ENCODE measurements at places on chromosomes 3 and 15.

DNA sequence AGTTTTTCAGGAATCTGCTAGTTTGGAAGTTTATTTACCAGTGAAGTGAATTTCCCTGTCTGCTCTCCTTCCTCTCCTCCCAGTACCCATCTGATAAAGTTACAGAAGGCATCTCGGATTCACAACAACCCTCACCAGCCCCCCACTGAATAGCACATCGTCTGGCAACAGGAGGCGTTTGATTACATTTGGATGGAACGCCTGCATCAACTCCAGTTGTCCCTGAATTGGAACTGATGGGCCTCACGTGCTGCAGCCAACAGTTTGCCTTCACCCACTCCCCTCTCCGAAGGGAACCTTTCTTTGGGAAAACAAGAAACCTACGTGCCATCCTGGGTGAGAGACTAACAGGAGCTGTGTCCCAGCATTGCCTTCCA is 59.5 kb upstream of the BCL6 start:
- DNase-seq, result no peak

DNA sequence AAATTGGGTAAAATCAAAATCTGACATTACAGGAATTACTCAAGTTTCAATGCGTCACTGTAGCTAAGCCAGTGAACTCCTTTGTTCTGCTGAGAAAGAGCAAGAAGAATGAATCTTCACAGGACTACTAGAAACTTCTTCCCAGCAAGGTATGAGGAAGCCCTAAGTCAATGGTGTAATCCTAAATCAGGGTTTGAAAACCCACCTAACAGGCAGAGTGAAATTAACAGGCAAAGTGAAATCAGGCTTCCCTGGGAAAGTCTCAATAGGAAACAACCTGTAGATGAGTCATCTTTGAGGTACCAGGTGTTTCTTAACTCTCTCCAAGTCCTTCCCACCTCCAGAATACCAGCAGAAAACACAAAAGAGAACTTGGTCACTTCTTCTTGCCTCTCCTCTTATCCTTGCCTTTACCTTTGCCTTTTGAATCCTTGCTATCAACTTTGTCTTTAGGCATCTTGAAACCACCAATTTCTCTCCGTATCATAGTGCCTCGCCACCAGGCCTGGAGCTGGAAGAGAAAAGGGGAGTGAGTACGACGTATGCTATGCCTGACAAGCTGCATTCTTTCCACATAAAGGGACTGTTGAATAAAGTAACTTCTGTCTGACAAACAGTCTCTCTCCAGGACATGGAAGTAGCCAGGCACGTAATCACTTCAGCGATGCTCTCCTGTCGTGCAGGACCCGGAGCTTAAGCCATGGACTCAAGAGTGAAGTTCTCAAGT is 60.6 kb upstream of the RPL35A start:
- DNase-seq, result no peak

GRCh38 chr3:51585197-51585596 is 46.7 kb downstream of the RAD54L2 start:
- DNase-seq, result no peak

DNA sequence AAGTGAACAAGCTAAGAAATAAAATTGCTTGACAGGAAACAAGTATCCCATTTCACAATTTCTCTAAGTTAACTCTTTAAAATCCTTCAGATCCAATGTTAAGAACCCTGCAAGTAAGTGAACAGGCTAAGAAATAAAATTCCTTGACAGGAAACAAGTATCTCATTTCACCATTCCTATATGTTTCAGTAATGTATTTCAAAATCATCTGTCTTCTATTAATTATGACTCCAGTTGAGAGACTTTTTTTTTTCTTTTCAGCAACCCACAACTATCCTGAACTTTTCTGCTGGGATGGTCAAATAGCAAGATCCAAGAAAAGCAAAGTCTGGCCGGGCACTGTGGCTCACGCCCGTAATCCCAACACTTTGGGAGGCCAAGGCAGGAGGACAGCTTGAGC is 2.4 kb upstream of the SLC12A6 start:
- DNase-seq, result no peak

DNA sequence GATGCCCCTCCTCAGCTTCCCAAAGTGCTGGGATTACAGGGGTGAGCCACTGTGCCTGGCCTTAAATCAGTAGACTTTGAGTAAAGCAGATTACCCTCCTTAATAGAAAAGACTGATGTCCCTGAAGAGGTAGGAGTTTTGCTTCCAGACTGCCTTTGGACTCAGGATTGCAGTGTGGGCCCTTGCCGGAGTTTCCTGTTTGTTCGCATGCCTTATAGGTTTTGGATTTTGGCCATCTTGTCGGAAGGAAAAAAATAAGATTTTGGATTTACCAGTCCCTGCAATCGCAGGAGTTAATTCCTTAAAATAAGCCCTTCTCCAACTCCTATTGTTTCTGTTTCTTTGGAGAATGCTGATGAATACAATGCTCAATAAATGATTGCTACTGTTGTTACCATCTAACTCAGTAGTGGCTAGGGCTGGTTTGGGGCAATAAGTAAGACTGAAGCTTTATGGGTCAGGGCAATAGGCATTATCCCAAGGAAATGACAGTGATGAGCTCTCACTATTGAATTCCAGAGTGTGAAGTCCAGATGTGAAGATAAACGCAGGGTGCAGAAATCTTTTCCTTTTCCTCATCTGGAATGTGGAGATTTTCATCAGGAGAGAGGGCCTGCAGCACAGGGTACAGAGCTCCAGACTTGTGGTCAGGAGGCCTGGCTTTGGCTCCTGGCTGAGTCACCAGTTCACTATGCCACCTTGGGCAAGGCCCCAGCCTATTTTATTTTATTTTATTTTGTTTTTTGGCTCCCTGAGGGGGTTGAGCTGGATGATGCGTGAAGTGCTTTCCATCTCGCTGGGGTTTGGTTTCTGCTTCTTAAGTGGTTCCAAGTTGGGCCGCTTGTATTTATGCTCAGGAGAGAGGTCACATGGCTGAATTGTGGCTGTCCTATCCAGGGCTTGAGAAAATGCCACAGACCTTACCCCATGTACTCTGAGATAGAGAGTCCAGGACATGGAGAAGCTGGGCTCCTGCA is 25.3 kb downstream of the FOXL2 start:
- no peak for DNase-seq

DNA sequence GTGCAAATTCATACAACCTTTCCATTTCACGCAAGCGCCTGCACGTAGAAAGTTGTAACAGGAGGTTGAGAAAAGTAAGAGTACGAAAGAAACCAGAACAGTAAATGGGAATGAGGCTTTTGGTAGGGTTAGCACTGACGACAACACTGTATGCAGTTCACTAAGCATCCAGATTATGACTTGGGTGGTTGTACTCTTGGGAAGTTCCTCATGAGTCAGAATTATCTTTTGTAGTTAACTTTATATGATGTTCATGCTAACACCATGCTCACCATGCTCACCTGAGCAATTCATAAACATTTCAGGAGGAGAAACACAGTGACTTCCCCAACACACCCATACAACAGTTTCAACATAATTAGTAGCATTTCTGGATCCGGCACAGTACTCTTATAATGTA is 3.0 kb upstream of the LPP start:
- DNase-seq, result no peak

DNA sequence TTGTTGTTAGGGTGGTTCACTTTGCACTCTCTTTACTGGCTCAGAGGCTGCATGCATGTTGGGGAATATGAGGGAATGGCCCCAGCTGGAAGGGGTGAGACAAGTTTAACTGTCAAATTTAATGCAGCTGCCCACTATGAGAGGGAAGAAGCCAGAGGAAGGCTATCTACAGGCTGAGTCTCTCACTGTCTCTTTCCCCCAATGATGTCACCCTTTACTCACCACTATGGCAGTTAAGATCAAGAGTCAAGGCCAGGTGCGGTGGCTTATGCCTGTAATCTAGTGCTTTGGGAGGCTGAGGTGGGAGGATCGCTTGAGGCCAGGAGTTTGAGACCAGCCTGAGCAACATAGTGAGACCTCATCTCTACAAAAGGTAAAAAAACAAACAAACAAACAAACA is 12.2 kb upstream of the RBMS3 start:
- no peak for DNase-seq

DNA sequence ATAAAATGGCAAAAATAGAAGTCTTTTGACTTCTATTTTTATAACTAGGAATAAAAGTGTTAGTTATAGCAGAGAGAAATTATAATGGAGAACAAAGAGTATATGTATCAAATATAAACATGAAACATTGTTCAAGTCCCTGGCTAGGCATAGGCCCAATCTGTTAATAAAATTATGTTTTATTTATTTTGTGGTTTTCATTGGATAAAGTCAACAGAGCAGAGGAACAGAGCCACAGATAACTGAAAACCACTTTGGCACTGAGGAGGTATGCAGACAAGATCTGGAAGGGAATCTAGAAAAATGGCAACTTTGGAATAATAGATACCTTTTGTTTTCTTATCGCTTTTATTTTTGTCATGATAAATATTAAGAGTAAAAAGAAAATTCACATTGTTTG is 50.4 kb upstream of the ICE2 start:
- DNase-seq, result no peak

GRCh38 chr3:60844256-60844655 is 407.0 kb downstream of the FHIT start:
- DNase-seq, result no peak

DNA sequence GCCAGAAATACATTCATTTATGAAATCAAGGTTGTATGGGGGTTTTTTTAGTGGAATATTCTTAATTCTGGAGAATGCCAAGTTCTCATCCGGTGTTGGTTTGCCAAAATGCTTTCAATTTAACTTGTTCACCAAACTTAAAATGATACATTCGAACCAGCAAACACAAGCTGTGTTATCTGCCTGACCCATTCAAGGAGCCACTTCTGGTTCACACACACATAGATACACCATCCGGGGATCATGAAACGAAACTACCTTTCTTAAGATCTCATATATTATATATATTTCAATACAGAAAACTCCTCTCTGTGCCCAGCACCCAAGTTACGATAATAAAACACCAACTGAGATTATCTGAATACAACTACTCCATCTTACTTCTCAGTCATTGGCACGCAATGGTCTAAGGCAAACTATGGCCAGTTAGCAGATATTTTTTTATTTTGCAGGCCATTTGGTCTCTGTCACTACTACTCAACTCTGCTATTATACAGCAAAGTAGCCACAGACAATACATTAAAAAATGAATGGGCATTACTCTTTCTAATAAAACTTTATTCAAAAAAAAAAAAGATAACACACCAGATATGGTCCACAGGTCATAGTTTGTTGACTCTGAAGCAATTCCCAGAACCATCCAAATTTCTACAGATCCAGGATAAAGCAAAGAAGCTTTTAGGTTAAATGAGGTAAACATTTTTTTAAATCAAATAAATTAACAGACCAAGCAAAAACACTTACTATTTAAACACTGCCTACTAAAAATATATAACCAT is 89.6 kb downstream of the TBL1XR1 start:
- no peak for DNase-seq

GRCh38 chr3:61575893-61576292 is 14.5 kb downstream of the PTPRG start:
- no peak for DNase-seq

DNA sequence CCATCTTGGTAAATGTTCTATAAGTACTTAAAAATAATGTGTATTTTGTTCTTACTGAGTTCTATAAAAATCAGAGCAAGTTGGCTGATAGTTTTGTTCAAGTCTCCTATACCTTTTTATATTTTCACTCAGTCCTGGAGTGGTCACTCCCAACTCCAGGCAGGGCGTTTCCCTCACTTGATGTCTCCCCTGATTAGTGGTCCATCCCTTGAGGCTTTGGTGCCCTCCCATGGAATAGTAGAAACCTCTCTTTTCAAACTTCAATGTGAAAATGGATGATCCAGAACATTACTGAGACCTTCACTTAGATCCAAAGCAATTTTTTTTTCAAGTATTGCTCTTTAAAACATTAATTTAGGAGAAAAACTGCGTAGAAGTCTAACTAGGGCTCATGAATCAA is 25.0 kb upstream of the SCN10A start:
- no peak for DNase-seq

DNA sequence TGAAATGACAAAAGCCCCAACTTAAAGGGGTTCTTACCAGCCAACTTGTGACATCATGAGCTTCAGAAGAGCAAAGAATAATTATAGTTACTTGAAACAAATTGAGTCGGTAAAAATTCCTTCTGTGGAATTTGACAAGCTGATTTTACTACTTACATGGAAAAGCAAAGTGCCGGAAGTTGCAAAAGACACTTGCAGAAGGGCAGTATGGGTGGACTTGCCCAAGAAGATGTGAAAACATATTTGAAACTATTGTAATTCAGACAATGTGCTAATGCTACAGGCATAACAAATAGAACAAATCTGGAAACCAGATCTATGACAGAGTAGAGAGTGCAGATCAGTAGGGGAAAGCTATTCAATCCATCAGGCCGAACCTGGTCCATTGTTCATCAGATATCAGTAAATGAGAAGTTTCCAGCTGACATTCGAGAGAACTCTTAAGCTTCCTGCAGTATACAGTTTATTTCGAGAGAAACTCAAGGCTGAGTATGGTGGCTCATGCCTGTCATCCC is 2.5 kb upstream of the KIF7 start:
- DNase-seq, result no peak

GRCh38 chr15:79130535-79131130 is 40.1 kb upstream of the RASGRF1 start:
- no peak for DNase-seq

DNA sequence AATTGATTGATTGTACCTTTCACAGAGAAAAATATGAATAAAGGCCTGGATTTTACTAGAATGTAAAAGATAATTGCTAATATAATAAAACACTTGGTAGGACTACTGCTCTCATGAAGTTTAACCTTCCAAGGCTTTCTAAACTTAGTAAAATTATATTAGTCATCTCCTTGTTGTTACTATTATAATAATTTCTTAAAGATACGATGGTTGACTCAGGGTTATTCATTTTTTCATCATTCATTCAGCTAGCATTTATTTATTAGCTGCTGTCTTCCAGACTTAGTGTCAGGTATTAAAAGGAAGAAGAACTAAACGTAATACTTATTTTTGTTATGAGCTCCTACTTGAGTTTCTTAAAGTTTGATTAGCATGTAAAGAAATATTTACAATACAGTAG is 771.6 kb upstream of the NR2F2 start:
- no peak for DNase-seq
